ENCODE measurements at places on chromosomes 3 and 15.

GRCh38 chr15:90580099-90580498, 50.4 kb downstream of the CRTC3 start:
- DNase-seq, result no peak

DNA sequence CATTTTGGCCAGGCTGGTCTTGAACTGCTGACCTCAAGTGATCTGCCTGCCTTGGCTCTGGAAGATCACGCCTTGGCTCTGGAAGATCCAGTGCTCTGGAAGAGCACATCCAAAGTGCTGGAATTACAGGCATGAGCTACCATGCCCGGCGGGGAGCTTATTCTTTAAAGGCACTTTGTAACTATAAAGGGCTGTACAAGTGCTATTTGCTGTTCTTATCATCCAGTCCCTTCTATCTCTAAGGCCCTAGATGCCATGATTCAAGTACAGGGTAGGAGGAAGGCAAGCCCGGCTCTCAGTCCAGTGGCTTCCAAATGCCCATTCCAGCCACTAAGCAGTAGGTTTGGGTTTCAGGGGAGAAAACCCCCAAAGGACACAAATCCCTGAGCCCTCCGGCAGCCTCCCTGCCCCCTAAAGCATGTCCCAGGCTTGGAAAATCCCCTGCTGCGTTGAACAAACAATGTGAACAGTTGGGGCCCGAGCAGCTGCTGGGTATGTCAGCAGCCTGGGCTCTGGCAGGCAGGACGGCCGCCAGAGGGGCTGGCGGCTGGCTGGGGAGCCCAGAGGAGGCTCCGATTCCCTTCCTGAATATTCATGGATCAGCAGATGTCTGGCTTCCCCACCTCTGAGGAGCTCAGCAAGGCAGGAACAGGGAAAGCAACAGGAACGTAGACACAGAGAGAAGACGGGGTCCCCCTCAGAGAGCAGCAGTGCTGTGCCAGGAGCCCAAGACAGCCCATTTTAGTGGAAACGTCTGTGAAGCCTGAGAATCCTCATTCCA, 7.7 kb downstream of the IGDCC4 start:
- no peak for DNase-seq

DNA sequence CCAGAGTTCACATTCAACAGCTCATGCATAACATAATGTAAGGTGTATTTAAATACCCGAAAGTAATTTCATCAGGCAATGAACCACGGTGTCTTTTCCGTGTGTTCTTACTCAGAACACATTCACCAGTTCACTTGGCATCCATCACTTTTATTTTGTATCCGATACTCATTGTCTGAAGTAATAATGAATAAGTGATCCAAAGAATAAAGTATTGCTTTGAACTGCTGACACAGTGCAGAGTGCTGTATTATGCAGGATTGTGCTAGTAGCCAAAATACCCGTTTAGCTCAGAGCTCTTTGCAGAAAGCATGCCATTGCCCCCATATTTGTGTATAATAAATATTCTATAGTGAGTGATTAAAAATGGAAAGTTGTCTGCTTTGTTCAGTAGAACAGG, 460.9 kb upstream of the KCNMB2 start:
- no peak for DNase-seq

DNA sequence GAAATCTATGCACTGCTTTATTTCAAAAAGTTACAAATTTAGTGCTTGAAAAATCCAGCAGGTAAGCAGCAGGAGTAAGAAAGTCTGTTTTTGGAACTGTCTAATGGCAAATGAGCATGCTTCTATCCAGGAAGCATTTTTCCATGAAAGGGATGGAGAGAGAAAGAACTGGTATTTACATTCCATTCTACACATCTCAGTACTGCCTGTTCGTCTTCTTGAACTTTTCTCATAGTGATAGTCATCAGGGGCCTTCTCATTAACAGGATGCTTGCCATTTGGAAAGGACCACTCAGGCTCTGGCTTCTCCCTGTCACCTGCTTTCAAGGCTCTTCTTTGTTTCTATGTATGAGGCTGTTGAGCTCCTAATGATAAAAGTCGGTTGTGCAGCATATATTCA, 267.3 kb upstream of the IL12A start:
- no peak for DNase-seq

GRCh38 chr15:79675982-79676381, 220.8 kb downstream of the MTHFS start:
- DNase-seq, result no peak

GRCh38 chr15:42784705-42785104, 47.8 kb upstream of the CDAN1 start:
- no peak for DNase-seq

- no peak for DNase-seq
These were observed 754.1 kb downstream of the GRM7 start for GRCh38 chr3:7615043-7615442.

DNA sequence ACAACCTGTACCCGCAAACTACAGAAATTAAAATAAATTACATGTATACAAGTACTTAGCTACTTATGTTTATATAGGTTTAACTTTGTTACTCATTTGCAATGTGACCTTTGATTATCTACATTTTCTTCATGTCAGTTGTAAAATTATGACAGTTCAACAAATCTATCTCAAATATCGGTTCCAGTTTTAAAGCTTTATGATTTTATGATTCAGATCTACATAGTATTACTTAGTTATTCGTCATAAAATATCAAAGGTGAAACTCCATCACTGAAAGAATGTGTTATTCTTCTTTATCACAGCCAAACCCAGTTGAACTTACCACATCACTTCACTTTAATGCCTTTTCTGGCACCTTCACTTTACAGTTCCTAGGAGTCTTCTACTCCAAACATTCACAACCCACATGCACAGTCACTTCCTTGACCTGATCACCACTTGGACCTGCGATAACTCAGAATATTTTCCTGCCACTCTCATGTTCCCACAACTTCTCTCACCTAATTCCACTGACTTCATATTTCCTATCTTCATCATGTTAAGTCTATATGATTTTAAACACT, 47.2 kb downstream of the SLITRK3 start:
- no peak for DNase-seq

DNA sequence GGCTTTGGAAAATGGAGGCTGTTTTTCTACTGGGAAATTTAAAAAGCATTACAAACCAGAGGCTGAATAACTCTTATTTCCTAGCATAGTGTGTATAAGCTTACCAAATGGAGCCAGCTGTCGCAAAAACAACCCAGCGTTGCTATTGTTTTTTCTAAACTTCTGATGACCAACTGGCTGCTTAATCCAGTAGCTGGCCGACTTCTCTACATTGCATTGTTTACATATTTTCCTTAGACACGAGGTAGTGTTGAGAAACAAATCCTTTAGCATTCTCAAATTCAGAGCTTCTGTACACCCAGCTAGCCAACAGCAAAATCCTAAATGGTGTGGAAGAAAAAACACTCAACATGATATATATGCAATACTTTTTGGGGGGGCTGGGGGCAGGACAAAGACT, 161.0 kb upstream of the ADAMTS9 start:
- DNase-seq, result no peak

- no peak for DNase-seq
These were observed 68.4 kb downstream of the HES1 start for GRCh38 chr3:194204042-194204987.

DNA sequence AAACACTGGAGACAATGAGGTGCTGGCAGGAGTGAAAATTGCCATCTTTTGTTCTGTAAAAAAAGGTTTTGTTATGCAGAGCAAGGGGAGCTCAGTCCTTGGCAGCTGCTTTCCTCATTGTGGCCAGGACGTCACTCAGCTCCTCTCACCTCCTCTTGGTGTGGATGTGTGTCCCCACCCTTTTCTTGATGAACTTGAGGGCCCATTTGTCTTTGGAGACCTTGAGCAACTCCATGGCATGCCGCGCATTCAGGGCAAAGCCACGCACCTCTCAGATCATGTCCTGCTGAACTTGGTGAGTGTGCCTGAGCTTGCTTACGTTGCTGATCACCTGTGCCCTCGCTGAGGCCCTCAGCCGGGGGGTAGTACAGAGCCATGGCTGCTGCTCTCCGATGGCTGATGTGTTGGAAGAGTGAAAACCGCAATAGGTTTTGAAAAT, 24.5 kb upstream of the BDH1 start:
- no peak for DNase-seq

- DNase-seq, result no peak
These were observed 652.5 kb upstream of the NECTIN3 start for GRCh38 chr3:110419096-110419495.

- no peak for DNase-seq
These were observed 7.5 kb upstream of the MEGF11 start for GRCh38 chr15:66261056-66261455.

- DNase-seq, result no peak
These were observed 43.9 kb upstream of the RYK start for GRCh38 chr3:134294302-134295280.

- no peak for DNase-seq
These were observed 35.0 kb downstream of the MLH1 start for GRCh38 chr3:37028329-37028728.

DNA sequence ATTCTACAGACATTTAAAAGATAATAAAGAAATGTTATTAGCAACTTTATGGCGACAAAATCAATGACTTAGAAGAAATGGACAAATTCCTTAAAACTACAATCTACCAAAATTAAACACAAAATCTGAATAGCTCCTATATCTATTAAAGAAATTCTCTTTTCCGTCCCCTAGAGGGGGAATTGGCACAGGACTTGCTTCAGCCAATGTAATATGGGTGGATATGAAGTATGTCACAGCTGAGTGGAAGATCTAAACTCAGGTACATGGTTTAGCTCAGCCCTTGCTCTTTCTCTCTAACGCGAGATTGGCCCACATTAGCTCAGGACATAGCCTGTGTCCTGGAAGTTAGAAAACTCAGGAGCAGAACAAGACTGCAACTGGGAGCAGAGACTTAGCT, 79.3 kb downstream of the DNAH12 start:
- peak; percentile 5 for DNase-seq

DNA sequence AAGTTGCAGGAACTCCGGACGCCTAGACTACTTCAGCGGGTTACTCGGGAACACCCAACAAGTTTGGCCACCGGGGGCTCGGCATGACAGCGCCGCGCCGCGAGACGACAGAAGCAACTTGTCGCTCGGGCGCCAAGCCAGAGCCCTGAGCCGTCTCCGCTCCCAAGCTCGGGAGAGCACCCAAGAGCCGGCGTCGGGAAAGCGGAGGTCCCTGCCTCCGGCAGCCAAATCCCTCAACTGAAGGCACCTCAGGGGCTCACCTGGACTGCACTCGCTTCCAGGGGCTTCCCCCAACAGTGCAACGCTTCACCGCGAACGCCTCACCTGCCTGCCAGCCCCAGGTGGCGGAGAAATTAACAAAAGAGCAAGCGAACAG, 640 bp downstream of the MB21D2 start:
- DNase-seq, result no peak

- no peak for DNase-seq
These were observed 12.5 kb downstream of the CHDH start for GRCh38 chr3:53833700-53834099.

GRCh38 chr3:51813539-51813938, 34.5 kb upstream of the IQCF6 start:
- DNase-seq, result no peak

DNA sequence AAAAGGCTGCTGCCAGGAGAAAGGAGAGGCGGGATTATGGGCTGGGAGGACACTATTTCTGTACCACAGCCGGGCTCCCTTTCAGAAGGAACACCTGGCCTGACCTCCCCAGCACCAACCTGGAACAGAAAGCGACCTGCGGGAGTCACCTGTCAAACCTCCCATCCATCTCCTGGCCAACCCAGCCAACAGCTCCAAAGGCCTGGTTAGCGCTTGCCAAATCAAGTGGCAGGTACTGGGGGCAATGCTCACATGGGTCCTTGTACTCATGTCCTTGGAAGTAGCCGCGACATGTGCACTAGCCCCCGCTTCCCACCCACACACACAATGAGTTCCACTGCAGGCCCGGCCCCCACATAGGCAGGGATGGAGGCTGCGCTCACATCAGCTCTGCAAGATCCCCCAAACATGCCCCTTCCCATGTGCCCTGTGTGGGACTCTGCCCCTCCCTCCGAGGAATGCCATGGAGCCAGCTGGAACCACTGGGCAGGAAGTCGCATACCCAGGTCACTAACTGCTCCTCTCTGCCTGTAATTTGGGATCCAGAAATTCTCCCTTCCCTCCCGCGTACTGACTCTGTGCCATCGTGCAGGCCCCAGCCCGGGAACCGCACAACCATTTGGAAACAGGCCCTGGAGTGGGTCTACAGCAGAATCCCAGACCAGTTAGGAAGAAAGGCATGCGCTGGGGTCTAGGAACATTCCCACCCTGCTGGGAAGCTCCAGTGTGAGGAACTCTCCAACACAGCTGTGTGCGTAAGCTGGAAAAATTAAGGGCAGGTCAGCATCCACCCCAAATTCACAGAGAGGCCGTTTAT, 98.9 kb downstream of the LRIG1 start:
- no peak for DNase-seq

- no peak for DNase-seq
These were observed 45.9 kb downstream of the HCN4 start for GRCh38 chr15:73322665-73323373.

DNA sequence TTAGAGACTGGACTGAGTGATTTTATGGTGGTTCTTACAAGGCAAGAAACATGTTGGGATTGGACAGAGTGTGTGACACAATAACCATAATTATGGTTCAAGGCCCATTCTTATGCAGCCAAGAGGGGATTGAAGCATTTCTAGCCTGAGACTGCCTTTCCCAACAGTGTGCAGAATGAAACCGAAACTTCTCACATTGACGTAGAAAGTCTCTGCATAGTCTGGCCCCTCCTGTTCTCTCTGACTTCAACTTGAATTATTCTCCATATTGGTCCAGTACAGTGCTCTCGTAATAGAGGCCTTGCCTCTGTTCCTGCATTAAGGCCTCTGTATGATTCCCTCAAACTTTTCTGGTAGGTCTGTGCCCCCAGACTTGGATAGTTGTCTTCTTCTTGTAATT, 138.3 kb downstream of the DIPK2A start:
- DNase-seq, result no peak

- no peak for DNase-seq
These were observed 227.6 kb upstream of the BHLHE40 start for GRCh38 chr3:4751502-4752101.

DNA sequence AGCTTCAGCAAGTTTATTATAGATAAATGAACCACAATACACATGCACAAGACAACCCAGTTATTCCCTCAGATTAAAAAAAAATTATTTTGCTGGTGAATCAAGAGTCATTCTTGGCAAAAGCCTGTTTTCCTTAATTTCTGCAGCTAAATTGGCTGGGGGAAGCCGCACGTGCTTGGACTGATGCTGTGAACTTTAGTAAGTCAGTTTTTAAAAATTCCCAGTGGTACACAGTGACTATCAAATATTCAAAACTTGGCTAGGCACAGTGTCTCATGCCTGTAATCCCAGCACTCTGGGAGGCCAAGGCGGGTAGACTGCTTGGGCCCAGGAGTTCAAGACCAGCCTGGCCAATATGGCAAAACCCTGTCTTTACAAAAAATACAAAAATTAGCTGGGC, 23.9 kb downstream of the EHD4 start:
- no peak for DNase-seq

DNA sequence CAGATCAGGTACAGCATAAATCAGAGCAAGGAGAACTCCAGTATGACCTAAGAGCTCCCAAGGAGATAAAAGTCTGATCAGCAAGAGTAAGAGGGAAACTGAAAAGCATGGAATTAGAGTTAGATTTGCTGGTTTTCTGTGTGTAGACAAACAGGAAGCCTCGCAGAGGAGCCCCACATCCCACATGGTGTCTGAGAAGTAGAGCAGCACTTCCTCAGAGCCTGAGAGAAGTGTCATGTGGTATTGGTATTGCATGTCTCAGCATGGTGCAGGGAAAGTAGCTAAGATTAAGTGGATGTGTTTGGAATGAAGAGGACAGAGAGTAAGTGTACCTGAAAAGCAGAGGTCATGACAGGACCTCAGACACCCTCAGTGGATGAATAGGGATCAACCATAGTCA, 175.4 kb upstream of the GBE1 start:
- DNase-seq, result no peak

Measured in OCI-LY7 (cell line).